CD4-positive, alpha-beta T cell treated with Interferon gamma for 1 hour (primary cell): ENCODE measurements at places on chromosomes 3 and 15.
A peak's percentile ranks its signal among the peaks of the same experiment; 100 is the strongest.

- no peak for DNase-seq
These were observed 98.1 kb upstream of the ARHGEF3 start for GRCh38 chr3:56899851-56900250.

DNA sequence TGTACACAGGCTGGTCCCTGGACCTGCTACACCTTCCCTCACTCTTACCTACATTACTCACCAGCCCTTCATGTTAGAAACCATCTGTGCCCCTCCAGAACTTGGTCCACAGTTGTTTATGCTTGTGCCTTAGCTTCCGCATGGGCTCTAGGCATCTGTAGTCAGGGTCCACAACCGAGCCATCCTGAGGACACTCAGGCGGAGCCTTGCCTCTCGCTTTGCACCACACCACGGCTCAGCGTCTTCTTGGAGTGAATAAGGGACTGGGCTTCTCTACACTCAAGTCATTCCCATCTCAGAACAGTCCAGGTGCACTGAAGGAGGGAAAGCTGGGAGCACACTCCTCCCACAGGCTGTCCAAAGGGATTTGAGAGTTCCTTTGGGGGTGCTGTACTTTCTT is 97.8 kb downstream of the HMG20A start:
- no peak for DNase-seq

DNA sequence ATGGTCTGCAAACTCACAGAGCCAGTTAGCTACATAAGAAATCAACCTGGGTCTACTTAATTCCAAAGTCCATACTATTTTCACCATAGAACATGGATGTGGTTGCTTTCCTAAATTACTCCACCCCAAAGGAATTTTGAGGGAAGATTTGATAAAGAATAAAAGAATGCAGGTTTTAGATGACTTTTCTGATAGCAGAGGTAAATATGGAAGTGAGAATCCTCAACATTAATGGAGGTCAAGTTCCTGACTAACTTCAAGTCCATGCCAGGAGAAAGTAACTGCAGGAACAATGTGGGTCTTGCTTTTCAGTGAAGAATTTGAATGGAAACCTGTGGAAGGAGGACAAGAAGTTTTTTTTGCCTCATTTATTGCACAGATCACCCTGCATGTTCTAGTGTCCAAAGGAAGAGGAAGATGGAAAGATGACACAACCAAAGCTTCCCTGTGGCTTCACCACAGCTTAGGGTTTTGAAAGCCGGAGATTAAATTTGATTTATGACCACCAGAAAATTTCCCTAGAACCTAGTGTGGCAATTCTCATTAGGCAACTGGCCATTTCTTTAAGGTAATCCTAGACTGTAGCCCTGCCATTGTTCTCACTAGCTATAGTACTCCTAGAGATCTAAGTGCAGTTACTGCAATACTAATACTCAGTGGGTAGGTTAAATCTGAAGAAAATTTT is 429.7 kb downstream of the RAP2B start:
- DNase-seq: no peak

DNA sequence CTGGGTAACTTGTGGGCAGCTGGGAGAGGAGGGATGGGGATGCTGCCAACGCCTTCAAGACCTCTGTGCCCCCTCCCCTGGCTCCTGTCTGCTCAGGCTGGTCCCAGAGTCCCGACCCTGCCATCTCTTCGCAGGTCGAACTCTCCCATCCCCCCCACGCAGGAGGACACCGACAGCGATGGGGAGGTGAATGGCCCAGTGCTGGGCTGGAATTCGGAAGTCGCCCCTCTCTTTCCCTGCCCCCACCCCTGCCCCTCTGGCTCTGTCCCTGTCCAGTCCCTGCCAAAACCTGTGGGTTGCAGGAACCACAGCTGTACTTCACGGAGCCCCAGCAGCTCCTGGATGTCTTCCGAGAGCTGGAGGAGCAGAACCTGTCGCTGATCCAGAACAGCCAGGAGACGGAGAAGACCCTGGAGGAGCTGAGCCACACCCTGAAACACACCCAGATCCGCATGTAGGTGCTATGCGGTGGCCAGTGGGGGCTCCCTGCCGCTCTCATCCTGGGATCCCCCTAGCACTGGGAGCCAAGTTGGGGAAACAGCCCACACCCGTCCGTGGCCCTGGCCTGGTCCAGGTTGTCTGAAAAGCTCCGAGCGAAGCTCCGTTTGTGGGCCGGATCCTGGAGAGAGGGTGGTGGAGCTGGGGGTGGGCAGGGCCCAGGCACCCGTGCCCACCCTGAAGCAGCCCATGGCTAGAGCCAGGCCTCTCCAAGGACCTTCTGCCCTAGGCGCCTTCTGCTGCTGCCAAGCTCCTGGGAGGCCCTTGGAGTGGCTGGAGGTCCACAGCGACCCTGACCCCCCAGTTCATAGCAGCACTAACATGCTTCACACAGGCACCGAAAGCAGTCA is 28.7 kb downstream of the CFAP100 start:
- DNase-seq: no peak

DNA sequence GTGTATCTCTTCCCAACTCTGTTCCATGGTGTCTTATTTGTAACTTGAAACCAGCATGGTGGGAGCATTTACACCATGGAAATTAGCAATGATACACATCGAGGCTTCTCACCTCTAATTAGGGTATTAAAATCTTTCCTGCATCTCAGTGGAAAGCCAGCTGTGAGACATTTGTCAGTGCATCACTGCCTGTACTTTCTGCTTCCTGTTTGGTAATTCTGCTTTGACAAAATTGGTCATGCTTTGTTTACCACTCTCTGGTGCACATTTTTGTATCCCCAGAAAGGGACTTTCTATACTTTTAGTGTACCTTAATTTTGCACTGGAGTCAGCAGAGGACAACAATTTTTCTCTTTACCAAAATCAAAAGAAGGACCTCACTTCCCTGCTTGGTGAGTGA is 402.1 kb downstream of the PDCD6IP start:
- DNase-seq: no peak

GRCh38 chr3:153008226-153008625 is 153.8 kb upstream of the RAP2B start:
- DNase-seq: no peak

DNA sequence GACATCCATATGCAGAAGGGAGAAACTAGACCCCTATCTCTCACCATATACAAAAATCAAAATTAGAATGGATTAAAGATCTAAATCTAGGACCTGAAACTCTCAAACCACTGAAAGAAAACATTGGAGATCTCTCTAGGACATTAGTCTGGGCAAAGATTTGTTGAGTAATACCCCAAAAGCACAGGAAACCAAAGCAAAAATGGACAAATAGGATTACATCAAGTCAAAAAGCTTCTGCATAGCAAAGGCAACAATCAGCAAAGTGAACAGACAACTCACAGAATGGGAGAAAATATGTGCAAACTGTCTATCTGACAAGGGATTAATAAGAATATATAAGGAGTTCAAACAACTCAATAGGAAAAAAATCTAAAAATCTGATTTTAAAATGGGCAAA is 54.8 kb downstream of the MYO9A start:
- no peak for DNase-seq

DNA sequence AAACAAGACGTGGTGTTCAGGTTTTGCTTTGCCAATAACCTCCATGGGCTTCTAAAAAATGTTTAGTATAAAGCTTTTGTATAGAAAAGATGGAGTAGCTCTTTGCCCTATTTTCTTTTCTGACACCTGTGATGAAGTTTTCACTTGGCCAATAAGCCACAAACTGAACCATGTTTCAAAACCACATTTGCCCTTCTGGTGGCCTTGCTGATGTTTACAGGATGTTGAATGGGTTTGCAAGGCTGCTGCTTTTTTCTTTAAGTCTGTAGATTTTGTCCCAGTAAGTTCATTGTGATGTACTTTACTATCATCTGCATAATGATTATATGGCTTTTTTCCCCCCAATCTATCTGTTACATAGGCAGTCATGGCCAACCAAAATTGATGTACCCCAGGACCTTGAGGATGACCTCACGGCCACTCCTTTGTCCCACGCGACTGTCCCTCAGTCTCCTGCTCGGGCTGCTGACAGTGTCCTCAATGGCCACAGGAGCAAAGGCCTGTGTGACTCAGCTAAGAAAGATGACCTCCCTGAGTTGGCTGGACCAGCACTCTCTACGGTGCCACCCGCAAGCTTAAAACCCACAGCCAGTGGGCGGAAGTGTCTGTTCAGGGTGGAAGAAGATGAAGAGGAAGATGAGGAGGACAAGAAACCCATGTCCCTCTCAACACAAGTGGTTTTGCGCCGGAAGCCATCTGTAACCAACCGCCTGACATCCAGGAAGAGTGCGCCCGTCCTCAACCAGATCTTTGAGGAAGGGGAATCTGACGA is 60.8 kb downstream of the SNRK start:
- peak; percentile 41 for DNase-seq

DNA sequence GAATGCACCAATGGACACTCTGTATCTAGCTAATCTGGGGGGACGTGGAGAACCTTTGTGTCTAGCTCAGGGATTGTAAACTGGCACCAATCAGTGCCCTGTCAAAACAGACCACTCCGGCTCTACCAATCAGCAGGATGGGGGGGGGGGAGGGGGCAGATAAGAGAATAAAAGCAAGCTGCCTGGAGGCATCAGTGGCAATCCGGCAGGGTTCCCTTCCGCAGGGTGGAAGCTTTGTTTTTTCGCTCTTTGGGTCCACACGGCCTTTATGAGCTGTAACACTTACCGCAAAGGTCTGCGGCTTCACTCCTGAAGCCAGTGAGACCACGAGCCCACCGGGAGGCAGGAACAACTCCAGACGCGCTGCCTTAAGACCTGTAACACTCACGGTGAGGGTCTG is 827.1 kb downstream of the PLOD2 start:
- DNase-seq: no peak

DNA sequence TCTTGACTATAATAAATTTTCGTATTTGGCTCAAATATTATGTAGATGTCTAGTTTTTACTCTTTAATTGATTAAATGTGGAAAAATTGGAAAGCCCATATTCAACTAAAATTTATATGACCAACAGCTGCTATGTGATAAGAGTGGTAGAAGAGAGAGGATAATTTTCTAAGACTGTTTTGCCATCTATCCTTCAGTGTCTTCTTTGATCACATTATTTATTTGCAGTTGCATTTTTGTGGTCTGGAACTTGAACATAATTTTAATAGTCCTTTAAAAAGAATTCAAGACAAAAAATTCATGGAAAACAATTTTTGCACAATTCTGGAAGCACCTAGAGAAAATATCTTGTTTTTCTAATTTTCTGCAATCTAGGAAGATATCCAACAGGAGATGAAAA is 213.3 kb upstream of the THBS1 start:
- no peak for DNase-seq

DNA sequence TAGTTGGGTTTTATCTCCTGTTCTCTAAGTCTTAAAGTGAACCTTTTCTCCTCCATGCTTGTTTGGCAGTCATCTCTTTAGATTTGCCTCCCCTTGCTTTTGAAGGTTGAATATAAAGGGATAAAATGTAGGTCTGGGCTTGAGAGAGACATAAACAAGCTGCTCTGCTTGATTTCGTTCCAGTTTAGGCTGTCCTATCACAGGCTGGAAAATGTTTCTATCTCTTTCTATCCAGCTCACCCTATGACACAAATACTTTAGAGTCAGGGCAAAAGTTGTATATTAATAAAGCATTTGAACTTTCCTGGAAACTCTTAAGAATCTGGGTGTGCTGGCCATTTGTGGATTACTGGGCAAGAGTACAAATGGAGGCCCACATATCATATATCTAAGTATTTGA is 29.5 kb upstream of the ZBBX start:
- DNase-seq: no peak

DNA sequence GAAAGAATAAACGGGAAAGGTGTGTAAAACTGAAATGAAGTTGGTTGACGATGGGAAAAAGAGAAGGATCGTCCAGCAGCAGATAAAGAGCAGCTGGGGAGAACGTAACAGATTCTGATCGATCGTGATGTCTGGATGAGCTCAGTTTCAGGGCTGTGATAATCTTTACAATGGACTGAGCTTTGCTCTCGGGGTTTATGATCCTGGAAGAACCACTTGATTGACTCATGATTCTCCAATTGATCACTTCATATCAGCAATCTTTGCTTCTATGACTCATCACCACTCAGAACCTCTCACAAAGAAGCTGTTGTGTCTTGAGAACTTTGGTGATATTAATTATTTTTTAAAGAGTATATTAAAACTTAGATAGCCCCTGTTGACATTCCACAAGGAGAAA is 690.7 kb downstream of the TUSC7 start:
- no peak for DNase-seq

- no peak for DNase-seq
These were observed 613.1 kb downstream of the SI start for GRCh38 chr3:164465172-164465571.

GRCh38 chr3:188284455-188285212 is 130.7 kb downstream of the LPP start:
- no peak for DNase-seq

- DNase-seq: no peak
These were observed 70.9 kb upstream of the ARNT2 start for GRCh38 chr15:80333261-80333660.

GRCh38 chr3:15043408-15044171 is 21.5 kb downstream of the MRPS25 start:
- DNase-seq: no peak
